CD4-positive, alpha-beta memory T cell (primary cell): ENCODE measurements at places on chromosomes 1 and 21.

GRCh38 chr1:175331891-175332290, 139.3 kb upstream of the KIAA0040 start:
- no peak overlapping the region for H3K27ac ChIP-seq
- DNase-seq, result no peak
- H3K4me1 ChIP-seq, result no peaks in the 10 kb centered on the region

DNA sequence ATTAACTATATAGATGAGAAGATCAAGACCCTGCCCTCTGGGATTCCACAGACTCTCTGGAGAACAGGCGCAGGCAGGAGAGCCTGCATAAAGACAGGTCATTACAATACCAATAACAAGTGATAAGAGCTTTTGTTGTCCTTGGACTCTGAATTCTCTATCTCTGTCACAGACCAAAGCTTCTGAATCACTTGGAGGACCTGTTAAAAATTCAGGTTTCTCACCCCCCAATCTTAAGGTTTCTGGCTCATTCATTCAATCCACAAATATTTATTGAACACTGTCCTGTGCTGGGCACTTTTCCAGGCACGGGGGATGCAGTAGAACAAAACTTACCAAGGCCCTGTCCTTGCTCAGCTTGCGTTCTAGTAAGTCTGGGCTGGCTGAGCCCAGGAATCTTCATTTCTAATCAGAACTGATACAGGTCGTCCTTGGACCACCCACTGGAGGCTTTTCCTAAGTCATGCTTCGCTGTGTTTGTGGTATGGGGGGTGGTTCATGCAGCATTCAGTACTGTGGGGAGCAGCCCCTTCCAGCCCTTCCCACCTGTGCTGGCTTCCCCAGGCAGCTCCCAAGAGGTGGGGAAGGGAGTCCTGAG, 1.4 kb downstream of the EFNA4 start:
- H3K4me1 ChIP-seq, result peaks cover 37% of the 10 kb centered on the region
- H3K27me3 ChIP-seq, result no peaks in the 10 kb centered on the region
- DNase-seq, result no peak

- H3K27me3 ChIP-seq, result no peaks in the 10 kb centered on the region
- H3K4me1 ChIP-seq, result no peaks in the 10 kb centered on the region
- H3K36me3 ChIP-seq, result no peaks in the 10 kb centered on the region
Observed at GRCh38 chr1:170707959-170708655, 44.2 kb downstream of the PRRX1 start.

GRCh38 chr1:239997515-239998311, 94.0 kb upstream of the FMN2 start:
- H3K27ac ChIP-seq, result no peak overlapping the region
- DNase-seq, result no peak
- no peaks in the 10 kb centered on the region for H3K4me1 ChIP-seq
- peaks cover 9% of the 10 kb centered on the region for H3K27me3 ChIP-seq
- H3K4me3 ChIP-seq, result no peak overlapping the region

- no peaks in the 10 kb centered on the region for H3K4me1 ChIP-seq
- no peak within 1 kb of the TSS for H3K4me3 ChIP-seq
- no peak within 1 kb of the TSS for H3K27ac ChIP-seq
Observed at GRCh38 chr1:179575497-179576314, at the start of gene NPHS2. TSS of gene NPHS2 (minus strand) at chr1:179575948. CDS start at chr1:179575864, 84 bp downstream.

GRCh38 chr1:196380316-196380715, 227.9 kb downstream of the KCNT2 start:
- no peak overlapping the region for H3K4me3 ChIP-seq
- H3K27me3 ChIP-seq, result no peaks in the 10 kb centered on the region
- H3K4me1 ChIP-seq, result no peaks in the 10 kb centered on the region
- H3K36me3 ChIP-seq, result no peaks in the 10 kb centered on the region
- H3K27ac ChIP-seq, result no peak overlapping the region

DNA sequence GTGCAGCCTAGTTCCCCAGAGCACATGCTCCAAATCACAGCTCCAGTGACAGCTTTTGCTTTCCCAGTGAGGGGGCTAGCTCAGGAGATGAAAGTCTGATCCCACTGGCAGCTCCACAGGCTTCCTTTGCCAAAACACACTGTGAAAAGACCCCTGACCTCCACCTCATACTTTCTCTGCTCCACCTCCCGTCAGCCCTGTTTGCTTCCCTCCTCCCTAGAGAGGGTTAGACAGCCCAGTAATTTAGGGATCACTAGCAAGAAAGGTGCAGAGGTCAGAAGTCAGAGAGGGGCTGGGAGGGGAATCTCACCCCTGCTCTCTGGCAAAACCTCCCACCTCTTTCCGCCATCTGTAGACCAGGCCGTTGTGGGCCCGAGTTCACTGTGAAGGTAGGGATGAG, 62.8 kb downstream of the PLXNA2 start:
- H3K4me3 ChIP-seq, result no peak overlapping the region
- no peaks in the 10 kb centered on the region for H3K36me3 ChIP-seq
- no peak overlapping the region for H3K27ac ChIP-seq
- H3K4me1 ChIP-seq, result no peaks in the 10 kb centered on the region
- H3K27me3 ChIP-seq, result no peaks in the 10 kb centered on the region

DNA sequence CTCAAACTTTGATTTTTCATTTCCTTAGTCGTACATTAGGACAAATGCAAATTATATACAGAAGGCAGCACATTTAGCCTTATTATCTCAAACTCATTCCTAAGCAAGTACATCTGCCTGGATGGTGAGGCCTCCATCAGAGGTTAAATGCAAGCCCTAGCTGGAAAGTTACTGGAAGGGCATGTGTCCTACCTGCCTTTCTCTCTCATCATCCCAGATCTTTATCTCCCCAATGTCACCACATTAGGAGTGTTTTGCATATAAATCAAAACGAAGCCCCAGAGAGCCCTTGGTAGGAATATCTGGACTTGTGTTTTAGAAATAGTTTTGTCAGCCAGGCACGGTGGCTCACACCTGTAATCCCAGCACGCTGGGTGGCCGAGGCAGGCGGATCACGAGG, 35.0 kb downstream of the APP start:
- H3K4me3 ChIP-seq, result no peak overlapping the region
- no peaks in the 10 kb centered on the region for H3K27me3 ChIP-seq
- H3K36me3 ChIP-seq, result no peaks in the 10 kb centered on the region
- DNase-seq, result no peak

DNA sequence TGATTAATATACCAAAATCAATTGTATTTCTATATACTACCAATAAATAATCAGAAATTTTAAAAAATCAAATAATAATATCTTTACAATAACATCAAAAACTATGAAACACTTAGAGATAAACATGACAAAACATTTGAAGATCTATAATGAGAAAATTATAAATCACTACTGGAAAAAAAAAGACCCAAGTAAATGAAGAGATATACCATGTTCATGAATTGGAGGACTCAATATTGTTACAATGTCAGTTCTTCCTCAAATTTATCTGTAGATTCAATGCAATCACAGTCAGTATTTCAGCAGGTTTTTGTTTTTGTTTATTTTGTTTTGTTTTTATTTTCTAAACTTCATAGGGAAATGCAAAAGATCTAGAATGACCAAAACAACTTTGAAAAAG, 4.2 kb upstream of the ITPKB start:
- no peak overlapping the region for H3K27ac ChIP-seq
- no peaks in the 10 kb centered on the region for H3K27me3 ChIP-seq
- H3K4me1 ChIP-seq, result peaks cover 26% of the 10 kb centered on the region
- H3K36me3 ChIP-seq, result no peaks in the 10 kb centered on the region

GRCh38 chr1:193707271-193708021, 521.0 kb upstream of the B3GALT2 start:
- DNase-seq, result no peak
- no peak overlapping the region for H3K4me3 ChIP-seq
- H3K27me3 ChIP-seq, result no peaks in the 10 kb centered on the region
- peaks cover 8% of the 10 kb centered on the region for H3K4me1 ChIP-seq
- no peaks in the 10 kb centered on the region for H3K36me3 ChIP-seq

GRCh38 chr1:227451954-227452353, 111.4 kb upstream of the ZNF678 start:
- H3K4me3 ChIP-seq, result no peak overlapping the region
- DNase-seq, result no peak
- H3K4me1 ChIP-seq, result no peaks in the 10 kb centered on the region
- H3K27ac ChIP-seq, result no peak overlapping the region
- H3K36me3 ChIP-seq, result no peaks in the 10 kb centered on the region

GRCh38 chr1:29237129-29237821, 953 bp downstream of the PTPRU start:
- peaks cover 14% of the 10 kb centered on the region for H3K4me1 ChIP-seq
- peak; percentile 15 for DNase-seq
- H3K27me3 ChIP-seq, result peaks cover 19% of the 10 kb centered on the region

GRCh38 chr21:44428281-44428960, 26.9 kb upstream of the LRRC3 start:
- H3K27ac ChIP-seq, result no peak overlapping the region
- DNase-seq, result peak; percentile 67
- no peak overlapping the region for H3K4me3 ChIP-seq
- no peaks in the 10 kb centered on the region for H3K27me3 ChIP-seq

DNA sequence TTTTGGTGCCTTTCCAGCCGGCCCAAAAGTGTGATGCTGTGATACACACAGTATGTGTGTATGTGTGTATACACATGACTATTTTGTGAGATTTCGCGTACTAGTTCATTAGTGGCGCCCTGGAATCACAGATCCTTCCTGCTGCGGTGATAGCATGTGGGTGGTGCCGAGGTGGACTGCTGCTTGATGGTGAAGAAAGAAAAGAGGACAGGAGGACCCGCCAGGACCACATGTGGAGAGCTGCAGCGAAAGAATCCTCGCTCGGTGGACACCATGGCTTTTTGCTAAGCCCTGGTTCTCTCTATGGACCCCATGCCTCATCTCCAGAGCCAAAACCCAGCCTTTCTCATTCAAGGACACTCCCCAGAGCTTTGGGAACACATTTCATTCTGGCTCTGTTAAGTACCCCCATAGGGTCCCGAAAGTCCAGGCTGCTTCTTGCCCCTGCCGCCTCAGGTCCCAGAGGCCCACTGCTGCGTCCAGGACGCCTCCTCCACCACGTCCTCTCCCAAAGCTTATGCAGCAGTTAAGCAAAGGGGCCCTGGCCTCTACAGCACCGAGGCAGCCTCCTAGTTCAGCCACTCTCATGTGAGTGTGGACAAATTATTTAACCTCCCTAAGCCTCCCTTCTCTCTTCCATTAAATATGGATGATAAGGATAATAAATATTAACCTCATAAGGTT, 32.8 kb upstream of the COX20 start:
- H3K4me3 ChIP-seq, result no peak overlapping the region
- no peak overlapping the region for H3K27ac ChIP-seq
- no peaks in the 10 kb centered on the region for H3K36me3 ChIP-seq
- H3K27me3 ChIP-seq, result no peaks in the 10 kb centered on the region

GRCh38 chr1:220093361-220094015, 444 bp upstream of the IARS2 start:
- peaks cover 26% of the 10 kb centered on the region for H3K4me1 ChIP-seq
- peaks cover 3% of the 10 kb centered on the region for H3K36me3 ChIP-seq
- no peaks in the 10 kb centered on the region for H3K27me3 ChIP-seq
- DNase-seq, result no peak

- H3K4me1 ChIP-seq, result no peaks in the 10 kb centered on the region
- no peak overlapping the region for H3K27ac ChIP-seq
- no peaks in the 10 kb centered on the region for H3K36me3 ChIP-seq
- no peak overlapping the region for H3K4me3 ChIP-seq
- H3K27me3 ChIP-seq, result no peaks in the 10 kb centered on the region
Observed at GRCh38 chr1:50516056-50516455, 92.8 kb upstream of the DMRTA2 start.

DNA sequence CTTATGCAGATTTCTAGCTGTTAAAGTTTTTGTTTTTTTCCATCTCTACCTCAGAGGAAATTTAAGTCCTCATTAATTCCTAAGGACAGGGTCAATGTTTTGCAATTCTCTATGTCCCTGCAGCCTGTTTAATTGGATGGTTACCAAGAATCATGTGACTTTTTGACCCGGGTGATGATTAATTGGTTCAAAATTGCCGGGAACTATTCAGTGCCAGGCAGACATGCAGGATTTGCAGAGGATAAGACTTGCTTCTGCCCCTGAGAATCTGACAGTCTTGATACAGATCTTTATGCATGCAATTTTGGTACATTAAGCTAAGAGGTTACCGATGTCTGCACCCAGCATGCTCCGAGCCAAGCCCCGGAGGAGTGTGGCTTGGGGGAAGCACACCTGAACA, 87.9 kb downstream of the PLPP3 start:
- H3K36me3 ChIP-seq, result no peaks in the 10 kb centered on the region
- no peak overlapping the region for H3K27ac ChIP-seq
- DNase-seq, result no peak
- H3K27me3 ChIP-seq, result no peaks in the 10 kb centered on the region
- no peak overlapping the region for H3K4me3 ChIP-seq
- no peaks in the 10 kb centered on the region for H3K4me1 ChIP-seq
